Right renal cortex interstitium (tissue), 3 donors: ENCODE measurements at places on chromosomes 16 and 17.

DNA sequence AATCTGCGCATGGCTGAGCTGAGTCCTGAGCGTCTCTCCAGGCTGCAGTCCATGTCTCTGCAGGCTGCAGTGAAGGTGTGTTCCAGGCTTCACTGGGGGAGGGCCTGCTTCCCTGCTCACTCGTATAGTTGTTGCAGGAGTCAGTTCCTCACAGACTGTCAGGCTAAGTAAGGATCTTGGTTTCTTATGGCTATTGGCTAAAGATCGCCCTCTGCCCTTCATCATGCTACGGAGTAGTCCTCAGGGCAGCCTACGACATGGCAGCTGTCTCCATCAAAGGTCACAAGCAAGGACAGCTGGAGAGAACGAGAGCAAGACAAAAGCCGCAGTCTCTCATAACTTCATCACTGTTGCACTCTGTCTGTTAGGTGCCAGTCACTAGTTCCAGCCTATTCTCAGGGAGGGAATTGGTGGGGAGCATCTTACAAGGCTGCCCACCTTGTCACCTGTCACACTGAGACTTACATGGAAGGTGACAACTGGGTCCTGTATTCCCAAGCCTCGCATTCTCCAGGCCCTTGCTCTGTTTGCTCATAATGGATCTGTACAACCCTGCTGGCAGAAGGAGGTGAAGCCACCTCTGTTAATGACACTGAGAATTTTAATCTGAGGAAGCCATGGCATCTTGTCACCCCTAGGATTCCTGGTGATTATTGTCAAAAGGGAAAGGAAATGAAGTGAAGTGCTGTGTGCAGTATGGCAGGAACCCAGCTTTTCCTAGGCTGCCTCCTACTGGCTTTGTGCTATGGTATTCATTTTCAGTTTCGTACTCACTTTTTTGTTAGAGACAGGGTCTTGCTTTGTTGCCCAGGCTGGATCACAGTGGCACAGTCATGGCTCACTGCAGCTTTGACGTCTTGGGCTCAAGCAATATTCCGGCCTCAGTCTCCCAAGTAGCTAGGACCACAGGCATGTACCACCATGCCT is 43.4 kb downstream of the MFSD11 start:
- no peak for DNase-seq

DNA sequence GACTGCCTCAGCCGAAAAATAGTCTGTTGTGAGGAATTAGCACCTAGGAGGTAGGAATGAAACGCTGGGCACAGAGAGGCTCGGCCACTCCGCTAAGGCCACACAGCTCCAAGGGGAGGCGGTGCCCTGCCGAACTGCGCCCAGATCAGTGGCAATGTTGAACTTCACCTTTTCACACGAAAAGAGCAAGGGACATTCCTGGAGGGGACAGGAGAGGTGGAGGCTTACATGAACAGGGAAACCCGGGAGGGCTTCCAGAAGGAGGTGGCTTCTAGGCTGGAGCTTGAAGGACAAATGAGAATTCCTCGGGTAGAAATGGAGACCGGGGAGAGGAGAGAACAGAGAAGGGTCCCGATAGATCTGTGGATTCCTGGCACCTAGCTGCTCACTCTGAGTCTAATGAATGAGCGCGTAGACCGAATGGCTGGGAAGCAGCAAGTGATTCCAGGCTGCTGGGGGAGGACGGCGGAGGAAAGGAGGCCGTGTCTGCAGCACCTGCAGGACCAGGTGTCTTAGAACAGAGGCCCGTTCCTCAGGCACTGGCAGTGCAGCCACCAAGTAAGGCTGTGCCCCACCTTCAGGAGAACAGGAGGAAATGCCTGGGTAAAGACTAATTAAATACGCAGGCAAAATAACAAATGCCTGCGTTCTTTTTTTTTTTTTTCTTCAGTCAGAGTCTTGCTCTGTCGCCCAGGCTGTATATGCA is 722 bp upstream of the SLC38A10 start:
- DNase-seq, result no peak

DNA sequence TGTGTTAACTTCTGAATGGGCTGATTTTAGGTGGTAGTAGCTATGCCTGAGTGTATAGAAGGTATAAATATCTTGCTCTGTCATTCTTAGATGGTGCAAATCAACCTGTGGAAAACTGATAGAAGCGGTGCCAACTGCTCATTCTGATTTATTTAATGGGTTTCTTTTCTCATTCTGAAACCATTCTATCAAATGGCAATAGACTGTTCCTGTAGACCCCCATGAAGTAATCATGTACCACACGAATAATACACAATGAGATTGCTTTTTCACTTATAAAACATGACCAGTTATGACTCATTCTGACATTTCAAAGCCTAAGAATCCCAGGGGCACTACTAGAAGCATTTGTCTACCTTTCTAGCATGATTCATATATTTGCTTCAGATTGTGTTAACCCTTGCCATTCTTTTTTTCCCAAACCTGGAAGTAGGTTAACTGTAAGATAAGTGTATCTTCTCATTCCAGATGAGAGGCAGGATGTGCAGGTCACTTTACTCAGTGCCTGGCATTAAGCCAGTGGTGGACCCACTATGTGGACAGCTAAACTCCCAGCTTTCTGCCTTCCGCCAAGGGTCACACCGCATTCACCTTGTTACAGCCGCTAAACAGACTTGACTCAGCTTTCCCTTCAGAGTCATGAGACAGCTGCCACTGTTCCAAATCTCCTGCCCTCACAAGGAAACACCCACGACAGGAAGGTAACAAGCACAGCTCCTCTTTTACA is 16.4 kb upstream of the SLC16A11 start:
- no peak for DNase-seq

GRCh38 chr17:2051061-2051932 is 3.6 kb upstream of the HIC1 start:
- DNase-seq, result no peak
